ENCODE measurements at places on chromosomes 4 and X.

DNA sequence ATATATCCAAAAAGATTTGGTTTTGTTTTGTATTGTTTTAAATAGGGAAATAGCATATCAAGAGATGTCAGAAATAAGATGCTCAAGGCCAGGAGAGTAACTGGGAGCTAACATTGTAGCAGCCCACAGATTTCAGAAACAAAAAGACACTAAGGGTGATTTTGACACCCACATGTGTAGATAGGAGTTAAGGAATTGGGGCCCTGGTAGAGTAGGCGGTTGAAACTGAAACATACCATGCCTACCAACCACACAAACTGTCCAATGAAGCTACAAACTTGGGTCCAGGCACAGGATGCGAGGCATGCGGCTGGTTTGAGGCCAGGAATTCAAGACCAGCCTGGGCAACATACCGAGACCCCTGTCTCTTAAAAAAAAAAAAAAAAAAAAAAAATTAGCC, 6.3 kb upstream of the HSPA4L start:
- no peak for DNase-seq

DNA sequence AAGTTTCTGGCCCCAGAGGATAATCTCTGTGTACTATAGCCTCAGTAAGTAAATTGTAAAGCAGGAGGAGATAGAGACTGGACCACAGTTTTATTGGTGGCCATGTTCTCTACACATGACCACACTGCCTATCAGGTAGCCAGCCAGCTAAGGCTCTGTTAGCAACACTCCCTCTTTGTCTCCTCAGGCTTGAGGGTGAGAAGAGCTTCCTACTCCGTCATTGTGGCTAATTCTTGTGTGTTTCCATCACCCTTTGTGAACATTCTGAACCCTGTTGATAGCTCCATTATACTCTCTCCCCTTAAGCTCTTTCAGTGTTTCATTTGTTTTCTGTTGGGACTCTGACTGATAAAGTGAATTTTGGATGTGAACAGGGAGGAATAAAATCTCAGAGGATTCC, 233.4 kb downstream of the CFAP299 start:
- DNase-seq = no peak

DNA sequence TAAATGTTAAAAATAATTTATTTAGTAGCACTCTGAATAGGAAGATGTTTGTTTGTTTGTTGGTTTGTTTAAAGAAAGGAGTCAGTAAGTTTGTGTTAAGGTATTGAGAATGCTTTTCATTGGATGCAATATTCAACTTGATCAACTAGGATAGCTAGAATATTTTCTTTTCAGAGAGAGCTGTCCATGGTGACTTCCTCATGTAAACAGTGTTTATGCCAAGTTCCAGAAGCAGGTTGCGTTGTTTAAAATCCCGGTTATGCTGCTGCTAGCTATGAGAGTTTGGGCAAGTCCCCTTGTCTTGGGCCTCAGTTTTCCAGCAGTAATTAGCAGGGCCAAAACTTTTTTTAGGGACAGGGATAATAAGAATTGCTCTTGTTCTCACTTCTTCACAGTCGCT, 876.2 kb upstream of the HS3ST1 start:
- DNase-seq = no peak

DNA sequence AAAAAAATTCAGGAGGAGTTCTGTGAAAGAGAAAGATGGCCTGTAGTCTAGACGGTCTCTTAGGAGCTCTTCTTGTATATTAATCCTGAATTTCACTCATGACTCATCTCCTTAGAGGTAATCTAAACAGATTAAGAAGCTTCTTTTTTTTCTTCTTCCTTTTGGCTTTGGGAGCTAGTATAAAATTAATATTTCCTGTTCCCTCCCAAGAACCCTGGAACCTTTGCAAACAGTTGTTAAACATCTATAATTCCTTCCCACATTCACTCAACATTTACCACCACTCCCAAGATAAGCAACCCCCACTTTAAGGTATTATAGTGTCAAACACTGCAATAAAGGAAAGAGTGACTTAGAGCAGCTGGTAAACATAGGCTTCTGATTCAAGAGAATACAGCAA, 146.4 kb upstream of the EDNRA start:
- no peak for DNase-seq

DNA sequence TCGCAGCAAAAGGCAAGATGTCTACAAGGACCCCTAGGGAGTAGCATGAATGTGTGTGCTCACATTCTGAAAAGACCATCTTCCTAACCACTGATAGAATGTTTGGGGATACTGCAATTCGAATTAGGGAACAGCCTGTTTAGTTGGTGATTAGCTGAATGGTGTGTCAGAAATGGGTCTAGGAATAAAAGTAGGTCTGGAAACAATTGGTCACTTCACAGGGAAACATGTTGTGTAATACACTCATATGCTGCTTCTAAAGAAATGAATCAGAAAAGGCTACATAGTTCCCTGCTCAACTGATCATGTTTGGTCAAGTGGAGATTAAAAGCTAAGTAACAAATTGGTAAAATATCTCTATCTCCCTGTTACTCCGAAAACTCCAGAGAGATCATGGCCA, 2362.4 kb upstream of the TENM3 start:
- no peak for DNase-seq

- DNase-seq = peak; percentile 44
Observed at GRCh38 chrX:14411326-14411725, 118.0 kb upstream of the GLRA2 start.
